ENCODE measurements at places on chromosomes 2 and 18.

DNA sequence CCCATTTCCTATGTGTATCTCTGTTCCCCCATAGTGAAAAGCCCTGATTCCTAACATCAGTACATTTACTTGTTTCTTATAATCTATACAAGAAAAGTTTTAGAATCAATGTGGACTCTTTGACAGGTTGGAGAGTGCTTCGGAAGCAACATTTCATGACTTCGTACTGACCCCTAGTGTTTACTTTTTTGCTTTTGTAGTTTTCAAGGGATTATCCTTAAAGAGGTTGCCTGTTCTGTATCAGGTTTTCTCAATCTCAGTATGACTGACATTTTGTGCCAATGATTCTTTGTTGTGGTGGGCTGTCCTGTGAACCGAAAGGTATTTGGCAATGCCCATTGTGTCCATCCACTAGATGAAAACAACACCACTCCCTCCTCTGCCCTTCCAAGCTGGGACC lies 43.3 kb upstream of the SERPINB2 start:
- peak; percentile 39 for DNase-seq

DNA sequence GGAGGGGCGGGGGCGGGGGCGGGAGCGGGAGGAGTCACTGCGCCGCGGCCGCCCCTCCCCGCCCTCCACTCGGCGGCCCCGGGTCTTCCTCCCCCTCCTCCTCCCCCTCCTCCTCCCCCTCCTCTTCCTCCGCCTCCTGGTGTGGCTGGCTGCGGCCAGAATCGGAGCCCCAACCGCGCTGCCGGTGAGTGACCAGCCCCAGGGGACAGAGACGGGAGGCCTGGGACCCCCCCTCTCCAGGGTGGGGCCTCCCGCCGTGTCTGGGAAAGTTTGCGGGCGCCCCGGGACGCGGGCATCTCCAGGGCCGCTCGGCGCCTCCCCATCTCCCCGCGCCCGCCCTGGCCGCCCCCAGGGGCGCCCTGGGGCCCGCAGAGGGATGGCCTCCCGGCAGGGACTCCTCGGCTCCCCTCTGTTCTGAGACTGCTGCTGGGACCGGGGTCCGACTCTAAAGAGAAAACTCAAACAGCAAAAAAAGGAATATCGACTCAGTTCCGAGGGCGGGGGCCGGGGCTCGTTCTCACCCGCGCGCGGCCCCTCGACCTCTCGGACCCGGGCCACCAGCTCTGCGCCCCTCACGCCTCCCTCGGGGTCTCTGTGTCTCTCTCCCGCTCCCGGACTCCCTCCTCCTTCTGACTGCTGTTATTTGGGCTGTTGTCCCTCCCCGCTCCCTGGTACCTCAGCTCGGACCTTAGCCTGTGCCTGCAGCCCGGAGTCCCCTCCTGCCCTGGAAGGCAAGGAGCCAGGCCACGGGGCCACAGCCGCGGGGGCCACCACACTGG lies at the start of gene STON1:
Gene STON1 (plus strand): TSS at position 122 of the 779 bp plus-strand sequence. CDS start 50,480 bp downstream, outside the sequence.
- DNase-seq: peak; percentile 12

GRCh38 chr18:28855989-28856388 lies 679.1 kb upstream of the CDH2 start:
- DNase-seq: no peak

DNA sequence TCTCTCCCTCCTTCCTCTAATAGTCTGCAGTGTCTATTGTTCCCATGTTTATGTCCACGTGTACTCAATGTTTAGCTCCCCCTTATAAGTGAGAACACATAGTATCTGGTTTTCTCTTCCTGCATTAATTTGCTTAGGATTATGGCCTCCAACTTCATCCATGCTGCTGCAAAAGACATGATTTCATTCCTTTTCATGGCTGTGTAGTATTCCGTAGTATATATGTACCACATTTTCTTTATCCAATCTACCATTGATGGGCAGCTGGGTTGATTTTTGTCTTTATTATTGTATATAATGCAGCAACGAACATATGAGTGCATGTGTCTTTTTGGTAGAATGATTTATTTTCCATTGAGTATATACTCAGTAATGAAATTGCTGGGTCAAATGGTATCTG lies 13.8 kb downstream of the GKN2 start:
- no peak for DNase-seq

DNA sequence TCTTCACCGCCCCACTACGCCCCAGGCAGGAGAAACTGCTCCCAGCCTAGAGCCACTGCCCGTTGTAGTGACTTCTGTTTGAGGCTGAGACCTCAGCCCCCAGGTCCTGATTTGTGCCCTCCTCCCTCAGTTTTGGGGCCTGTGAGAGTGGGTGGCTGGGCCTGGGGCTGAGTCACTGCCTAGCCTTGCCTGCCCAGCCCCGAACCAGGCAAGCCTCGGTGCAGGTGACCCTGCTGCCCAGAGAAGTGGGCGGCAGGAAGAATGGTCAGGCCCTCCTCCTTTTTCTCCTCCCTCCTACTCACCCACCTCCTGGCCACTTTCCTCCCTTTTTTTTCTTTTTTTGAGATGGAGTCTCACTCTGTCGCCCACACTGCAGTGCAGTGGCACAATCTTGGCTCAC lies 66.6 kb downstream of the ZFP36L2 start:
- no peak for DNase-seq

DNA sequence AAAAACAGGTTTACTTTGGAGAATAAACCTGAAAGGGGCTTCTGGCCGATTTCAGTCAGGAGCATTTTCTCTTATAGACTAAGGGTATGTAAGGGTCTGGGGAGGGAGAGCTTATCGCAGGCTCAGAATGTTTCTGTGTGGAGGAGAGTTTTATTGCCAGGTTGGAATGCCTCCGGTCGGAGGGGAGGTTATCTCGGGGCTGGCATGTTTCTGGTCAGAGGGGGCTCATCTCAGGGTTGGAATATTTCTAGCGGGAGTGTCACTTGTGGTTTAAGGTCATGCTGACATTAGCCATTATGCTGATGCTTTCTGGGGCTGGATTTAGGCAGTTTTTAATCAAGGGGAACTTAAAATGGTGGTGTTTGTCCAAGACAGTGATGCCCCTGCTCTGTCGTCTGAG lies 333.6 kb downstream of the METTL4 start:
- DNase-seq: no peak

DNA sequence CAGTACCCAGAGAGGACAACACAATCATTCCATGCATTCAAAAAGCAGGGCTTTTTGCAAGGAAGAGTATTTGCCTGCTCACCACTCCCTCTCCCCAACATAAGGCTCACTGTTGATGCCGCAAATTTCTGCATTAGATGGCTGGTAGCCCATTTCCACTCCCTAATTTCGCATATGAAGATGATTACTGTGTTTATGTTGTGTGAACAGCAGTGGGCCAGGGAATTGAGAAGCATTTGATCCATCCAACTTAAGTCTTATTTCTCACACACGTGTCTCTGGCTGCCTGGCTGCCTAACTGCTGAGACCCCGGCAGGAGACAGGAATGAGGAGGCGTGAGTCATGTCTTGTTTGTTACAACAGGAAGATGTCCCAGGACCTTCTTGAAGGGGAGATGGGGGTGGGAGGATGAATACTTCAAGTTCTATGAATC lies 294.1 kb downstream of the ALK start:
- no peak for DNase-seq

DNA sequence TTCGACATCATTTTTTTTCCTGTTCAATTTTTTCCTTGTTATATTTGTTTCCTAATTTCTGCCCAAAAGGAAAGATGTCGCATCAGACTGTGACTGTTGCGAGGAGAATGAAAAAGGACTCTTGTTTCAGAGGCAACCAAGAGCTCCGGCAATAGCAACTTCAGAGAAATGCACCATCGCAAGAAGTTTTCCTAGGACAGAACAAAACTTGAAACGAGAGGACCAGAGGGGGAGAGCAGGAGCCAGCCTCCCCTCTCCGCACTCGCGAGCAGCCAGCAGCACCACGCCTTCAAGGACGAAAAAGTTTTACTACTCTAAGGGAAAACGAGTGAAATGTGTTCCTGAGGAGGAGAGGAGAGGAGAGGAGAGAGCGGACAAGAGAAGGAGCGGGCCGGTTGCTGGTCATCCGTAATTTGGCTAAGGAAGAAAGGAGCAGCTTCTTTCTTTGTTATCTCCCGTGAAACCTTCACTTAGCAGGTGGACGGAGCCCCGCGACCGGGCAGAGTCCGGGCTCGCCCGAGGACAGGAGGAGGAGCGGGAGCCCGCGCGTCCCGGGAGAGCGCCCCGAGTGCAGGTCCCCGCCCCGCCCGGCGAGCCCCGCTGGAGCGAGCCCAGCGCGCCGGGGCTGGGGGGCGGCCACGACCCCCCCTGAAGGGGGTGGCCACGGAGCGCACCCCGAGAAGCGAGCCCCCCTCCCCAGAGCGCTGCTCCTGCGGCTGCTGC lies 744 bp downstream of the POU3F3 start:
- peak; percentile 65 for DNase-seq

DNA sequence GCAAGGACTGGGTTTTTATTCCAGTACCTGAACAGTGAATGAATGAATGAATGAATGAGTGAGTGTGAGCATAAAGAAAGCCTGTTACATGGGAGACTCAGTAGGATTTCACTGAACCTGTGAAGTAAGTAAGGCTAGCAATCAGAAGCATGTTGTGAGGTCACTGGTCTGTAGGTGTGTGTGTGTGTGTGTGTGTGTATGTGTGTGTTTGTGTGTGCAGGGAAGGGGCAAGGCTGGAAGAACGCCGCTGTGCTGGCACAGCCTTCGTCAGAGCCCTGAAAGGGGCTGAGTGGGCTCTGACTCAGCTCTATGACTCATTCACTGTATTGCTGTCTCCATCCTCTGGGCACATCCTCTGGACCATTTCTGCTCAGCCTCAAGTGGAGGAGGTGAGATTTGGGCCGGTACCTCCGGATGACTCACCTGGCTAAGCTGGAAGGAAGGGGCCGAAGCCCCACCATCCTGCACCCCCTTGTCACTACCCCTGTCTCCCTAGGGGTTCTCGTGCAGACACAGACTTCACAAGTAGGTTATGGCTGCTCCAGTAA lies 51.4 kb upstream of the MRPL33 start:
- peak; percentile 92 for DNase-seq

DNA sequence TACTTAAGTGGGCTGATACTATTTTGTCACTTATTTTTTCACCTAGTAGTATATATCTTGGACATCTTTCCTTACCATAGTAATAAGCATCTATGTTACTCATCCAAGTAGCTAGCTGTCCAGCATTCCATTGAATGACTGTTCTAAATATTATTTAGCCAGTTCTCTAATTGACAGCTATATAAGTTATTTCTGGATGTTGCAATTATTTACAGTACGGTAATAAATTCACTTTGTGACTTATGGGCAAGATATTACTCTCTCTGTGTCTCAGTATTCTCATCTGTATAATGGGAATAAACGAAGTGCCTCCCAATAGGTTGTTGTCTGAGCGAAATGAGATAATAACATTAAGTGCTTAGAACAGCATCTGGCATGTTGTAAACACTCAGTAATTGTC lies 46.6 kb upstream of the AGAP1 start:
- no peak for DNase-seq

- DNase-seq: no peak
Observed at GRCh38 chr2:141506135-141506534, 624.7 kb downstream of the LRP1B start.

DNA sequence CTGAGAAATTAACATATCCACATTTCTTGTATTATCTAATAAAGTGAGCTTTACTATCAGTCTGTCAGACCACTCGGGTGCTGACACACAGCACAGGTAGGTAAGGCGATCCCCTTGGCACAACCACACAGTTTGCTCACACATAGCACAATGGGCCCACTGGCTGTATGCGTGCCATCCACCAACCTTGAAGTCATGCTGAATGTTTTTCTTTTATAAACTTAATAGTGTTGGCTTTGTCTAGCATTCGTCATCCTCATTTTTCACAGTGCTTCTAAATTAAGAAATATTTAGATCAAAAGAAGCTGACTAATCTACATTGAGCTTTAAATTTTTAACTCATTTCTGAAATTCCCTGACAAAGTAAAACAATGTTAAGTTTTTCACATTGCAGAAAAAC lies 50.0 kb upstream of the PAPOLG start:
- no peak for DNase-seq

Measured in ACHN (cell line).